ENCODE measurements at places on chromosomes 5 and 9.
A peak's percentile ranks its signal among the peaks of the same experiment; 100 is the strongest.

DNA sequence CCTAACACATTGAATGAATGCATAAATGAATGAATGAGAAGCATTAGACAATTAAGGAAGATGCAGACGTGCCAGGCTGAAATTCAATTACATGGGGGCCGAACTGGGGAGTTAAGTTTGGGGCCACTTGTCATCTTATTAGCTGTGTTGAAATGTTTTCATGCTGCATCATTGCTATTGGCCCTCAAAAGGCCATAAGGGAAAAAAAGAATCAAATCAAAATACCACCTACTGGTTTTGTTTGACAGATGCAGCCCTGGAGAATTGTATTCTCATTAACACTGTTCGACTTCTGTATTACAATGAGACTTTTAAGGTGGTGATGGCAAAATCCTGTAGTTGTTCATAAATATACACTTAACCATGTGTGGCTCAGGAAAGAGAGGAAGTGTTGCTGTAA lies 38.4 kb downstream of the UBE2QL1 start:
- DNase-seq: no peak

DNA sequence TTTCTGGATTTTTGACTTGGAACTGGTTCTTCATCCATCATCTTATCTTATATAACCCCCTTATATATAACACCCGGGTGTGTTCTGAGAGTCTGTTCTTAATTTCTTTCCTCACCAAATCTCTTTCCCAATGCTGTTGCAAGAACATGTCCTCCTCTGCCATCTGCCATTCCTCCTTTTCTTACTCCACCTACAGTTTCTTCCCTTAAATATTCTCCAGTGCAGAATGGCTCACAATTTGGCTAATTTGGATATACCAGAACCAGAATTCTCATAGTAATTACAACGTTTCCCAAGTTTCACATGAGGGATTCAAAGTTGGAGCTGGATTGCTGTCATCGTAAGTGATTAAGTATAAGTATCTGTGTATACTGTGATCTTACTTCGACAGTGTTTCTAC lies 28.0 kb downstream of the SKP2 start:
- DNase-seq: no peak

DNA sequence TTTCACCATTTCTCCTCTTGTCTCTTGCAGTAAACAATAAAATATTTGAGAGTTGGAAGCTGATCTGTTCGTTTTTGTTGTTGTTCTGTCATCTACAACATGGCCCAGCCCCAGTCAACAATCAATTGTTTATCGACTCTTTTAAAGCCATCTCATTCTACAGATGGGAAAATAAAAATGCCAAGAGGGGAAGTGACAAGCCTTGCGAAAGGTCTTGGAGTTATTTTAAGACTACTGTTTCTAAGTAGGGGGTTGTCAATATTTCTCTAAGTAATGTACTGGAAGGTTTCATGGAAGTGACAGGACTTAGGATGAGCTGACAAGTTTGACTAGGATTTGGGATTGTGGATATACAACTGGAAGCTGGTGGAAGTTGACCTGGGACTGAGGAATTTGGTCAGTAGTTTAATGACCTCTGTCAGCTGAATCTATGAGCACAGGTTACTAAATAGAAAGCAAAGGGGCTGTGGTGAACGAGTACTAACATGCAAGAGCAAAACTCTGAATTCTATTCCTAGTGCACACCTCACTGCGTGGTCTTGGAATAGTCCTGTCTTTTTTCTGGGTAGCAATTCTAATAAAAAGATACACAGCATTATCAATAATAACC lies 57.5 kb upstream of the ADRB2 start:
- DNase-seq: no peak

GRCh38 chr5:143674469-143674786 lies 137.5 kb upstream of the HMHB1 start:
- DNase-seq: no peak

DNA sequence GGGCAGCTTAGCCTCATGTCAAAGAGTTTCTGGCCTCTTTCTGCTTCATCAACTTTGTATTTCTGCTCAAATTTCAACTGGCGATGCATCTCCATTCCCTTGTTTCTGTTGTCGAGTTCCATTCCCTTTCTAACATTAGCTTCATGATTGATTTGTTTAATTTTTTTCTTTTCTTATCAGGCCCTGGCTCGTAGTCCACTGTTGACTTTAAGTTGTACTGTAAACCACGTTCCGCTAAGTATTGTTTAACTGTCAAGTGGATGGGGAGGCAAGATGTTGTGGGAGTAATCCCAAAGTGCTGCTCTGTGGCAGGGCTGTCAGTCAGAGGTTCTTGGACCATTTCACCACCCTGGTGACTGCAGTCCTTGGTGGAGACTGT lies 309.1 kb downstream of the PSAT1 start:
- no peak for DNase-seq

GRCh38 chr5:83118471-83118870 lies 41.1 kb downstream of the XRCC4 start:
- no peak for DNase-seq

DNA sequence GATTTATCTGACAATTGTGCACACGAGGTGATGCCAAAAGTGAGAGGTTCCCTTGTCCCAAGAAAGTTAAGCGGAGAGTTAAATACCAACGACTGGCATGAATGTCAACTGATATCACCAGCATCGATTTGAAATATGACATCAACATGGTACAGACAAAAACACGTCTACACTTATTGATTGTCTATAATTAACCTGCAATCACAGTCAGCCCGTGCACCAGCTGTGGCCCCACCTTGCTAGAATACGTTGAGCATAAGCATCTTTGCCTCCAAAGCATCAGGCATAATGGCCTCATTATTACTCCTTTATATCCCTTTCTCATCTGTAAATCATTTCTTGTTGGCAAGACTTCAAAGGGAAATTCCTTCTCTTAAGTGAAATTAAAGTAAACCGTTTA lies 625.4 kb downstream of the IRX1 start:
- DNase-seq: no peak

DNA sequence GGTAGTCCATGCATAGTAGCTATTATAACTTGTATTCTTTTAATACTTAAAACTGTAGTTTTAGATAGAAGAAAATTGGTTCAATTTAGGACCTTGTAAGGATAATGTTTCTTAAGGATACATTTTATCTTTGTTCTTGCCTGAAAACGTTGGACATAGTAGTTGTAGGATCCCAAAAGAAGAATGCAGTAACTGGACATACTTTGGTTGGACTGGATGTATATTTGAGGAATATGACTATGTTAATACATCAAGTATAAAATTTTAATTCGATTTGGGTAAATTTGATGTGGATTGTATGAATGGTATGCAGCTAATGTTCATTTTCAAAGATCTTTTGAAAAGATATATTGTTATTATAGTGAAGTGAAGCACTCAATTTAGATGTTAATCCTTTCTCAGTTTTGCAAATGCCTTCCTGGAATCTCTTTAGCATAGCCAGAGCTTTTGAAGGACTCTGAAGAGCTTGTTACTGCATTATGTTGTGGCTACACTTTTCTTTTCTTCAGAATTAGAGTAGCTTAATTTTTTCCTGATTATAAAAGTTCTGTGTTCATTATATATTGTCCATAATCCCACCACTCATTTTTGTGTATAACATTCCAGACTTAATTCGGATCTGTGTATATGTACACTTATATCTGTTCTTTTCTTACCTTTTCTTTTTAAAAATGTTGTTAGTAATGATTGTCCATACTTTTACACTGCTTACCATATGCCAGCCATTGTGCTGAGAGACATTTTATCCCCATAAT lies 41.2 kb downstream of the LRRTM2 start:
- DNase-seq: no peak

DNA sequence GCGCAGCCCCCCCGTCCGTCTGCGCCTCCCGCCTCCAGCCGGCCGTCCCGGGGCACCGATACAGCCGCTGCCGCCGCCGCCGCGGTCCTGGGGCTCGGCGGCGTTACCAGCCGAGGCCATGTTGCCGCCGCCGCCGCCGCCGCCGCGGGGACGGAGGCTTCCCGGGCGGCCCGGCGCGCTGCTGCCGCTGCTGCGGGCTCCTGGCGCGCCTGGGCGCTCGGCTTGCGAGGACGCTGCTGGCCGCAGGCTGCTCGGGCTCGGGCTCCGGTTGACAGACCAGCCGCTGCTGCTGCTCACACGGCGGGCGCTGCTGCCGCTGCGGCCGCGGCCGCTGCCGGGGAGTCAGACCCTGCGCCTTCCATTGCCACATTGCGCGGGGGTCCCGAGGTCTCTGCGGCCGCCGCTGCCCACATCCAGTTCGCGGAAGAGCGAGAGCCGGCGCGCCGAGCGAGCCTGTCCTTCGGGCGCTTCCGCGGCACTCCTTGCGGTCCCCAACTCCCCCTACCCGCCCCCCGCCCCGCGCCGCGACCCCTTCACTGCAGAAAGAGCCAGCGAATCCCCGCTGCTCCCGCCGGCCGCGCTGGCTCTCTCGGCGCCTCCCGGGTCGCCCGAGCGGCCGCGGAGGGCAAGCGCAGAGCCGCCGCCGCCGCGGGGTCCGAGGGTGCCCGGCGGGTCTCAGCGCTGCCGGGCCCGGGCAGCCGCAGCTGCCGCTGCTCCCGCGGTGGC lies 8.4 kb downstream of the PTCH1 start:
- no peak for DNase-seq

DNA sequence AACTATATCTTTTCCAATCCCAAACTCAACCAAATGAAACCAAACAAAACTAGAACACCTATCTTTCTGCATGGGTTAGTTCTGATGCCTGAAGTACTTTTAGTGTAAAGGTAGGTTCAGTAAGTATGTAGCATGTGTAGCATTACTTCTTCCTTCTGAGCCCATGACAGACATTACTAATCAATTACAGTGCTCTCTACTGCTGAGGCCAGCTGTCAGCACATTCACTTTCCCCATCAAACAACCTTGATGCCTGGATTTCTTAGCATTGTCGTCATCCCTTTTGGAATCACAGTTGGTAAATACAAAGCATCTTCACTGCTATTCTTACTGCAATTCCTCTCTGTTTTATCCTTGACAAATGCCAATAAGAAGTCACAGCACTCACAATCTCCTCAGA lies 103.2 kb downstream of the PTTG1 start:
- no peak for DNase-seq

DNA sequence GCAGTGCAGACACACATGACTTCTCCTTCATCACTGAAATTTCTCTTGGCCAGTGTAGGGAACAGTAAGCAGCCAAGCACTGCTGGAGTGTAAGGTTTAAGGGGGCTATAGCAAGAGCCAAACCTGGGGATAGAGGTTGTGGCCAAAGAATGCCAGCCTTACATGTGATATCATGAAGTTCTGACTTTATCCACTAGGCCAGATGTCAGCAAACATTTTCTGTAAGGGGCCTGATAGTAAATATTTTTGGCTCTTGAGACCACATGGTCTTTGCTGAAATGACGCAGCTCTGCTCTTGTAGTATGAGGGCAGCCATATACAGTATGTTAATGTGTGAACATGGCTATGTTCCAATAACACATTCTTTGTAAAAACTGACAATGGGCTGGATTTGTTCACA lies 29.7 kb upstream of the FYB1 start:
- no peak for DNase-seq

DNA sequence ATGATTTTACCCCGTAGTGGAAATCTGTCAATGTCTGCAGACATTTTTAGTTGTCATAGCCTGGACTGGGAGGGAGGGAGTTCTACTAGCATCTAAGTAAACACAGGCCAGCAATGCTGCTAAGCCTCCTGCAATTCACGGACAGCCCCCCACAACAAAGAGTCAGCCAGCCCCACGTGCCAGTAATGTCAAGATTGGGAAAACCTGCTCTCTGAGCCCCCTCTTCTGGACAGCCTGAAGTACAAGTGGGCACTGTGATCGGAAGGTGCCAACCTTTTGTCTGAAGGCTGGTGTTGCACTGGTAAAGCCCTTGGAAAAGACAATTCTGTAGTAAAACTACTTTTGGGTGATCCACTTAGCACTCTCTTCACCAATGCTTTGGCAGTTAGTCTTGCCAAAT lies 154.5 kb downstream of the TARS1 start:
- no peak for DNase-seq

- DNase-seq: no peak
Measured at GRCh38 chr5:36721664-36722235, 115.3 kb downstream of the SLC1A3 start.

DNA sequence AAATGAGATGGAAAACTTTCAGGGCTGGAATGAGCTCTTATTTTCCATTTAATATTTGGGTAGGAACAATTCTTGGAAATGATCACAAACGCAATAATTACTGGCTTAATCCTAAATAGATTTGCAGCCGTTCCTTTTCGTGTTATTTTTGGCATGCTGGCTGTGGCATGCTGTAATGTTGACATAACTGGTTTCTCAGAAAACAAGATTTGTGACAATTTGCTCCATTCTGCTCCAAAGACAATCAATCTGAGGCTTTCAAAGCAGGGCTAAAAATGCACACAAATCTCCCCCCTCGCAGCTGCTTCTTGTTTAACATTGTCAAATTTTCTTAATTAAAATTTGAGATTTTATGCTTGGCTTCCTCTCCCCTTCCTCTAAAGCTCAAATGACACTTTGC lies 151.2 kb downstream of the TTC39B start:
- DNase-seq: peak; percentile 82

DNA sequence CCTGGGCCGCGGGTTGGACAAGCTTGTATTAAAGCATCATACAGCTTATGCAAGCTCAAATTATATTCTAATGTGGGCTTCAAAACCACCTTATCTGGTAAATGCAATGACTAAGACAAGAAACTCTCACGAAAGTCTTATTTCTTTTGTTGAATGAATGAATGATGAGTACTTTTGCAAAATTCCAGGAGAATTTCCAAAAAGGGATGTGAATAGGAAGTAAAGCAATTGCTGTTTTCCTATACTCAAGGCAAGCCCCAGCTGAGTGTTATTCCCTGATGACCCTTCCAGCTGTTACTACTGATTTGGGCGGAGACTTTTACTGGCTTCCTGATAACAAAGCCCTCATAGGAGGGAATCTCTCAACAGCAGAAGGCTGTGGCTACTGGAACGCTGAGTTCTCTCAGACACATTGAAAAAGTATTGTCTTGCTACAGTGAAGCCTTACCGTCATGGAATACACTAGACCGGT lies 162.8 kb downstream of the SREK1 start:
- DNase-seq: peak; percentile 33

- DNase-seq: no peak
Measured at GRCh38 chr9:34459356-34459755, 751 bp downstream of the DNAI1 start.

GRCh38 chr5:148750614-148751013 lies 75.8 kb upstream of the ADRB2 start:
- no peak for DNase-seq

GRCh38 chr5:158677470-158677838 lies 422.3 kb downstream of the EBF1 start:
- DNase-seq: no peak

DNA sequence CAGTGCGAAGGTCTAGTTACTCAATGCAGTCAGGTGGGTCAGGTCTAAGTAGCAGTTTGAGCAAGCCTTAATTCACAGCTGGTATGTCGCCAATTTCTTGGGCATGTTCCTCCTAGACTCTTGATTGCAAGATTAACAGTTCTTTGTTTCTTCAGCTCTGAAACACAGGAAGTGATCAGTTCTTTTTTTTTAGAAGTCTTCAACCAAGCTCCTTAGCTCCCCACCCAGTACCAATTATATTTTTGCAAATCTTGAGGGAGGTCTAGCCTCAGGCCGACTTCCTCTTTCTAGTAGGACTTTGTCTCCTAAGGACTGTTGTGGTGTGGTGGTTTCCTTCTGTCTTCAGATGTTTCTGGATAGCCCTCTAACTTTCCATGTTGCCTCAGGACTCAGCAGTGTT lies 2054.2 kb downstream of the MAT2B start:
- peak; percentile 5 for DNase-seq

- DNase-seq: no peak
Measured at GRCh38 chr9:127886401-127886972, 9.0 kb upstream of the AK1 start.

All from muscle of arm (tissue), 14 donors.